ENCODE measurements at places on chromosomes 13 and 19.

GRCh38 chr13:72820156-72820897, 38.4 kb downstream of the PIBF1 start:
- DNase-seq, result no peak

- DNase-seq, result no peak
Measured at GRCh38 chr13:97615266-97615665, 181.3 kb downstream of the RAP2A start.

DNA sequence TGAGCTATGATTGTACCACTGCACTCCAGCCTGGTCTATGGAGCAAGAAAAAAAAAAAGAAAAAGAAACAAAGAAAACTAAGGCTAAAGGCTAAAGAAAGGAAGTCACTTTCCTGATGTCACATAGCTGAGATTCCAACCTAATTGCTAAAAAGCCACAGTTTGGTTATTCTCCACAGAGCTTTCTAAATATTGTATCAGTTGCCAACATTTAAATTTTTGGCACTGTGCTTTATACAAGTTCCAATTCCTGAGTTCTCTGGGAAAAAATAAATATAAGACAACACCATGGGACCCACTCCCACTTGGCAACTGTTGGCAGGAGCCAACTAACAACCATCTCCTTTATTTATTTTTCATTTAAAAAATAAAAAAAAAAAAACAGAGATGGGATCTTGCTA, 11.2 kb upstream of the LYPD3 start:
- DNase-seq, result no peak

- DNase-seq, result no peak
Measured at GRCh38 chr19:19711934-19712828, 20.7 kb downstream of the ZNF14 start.

DNA sequence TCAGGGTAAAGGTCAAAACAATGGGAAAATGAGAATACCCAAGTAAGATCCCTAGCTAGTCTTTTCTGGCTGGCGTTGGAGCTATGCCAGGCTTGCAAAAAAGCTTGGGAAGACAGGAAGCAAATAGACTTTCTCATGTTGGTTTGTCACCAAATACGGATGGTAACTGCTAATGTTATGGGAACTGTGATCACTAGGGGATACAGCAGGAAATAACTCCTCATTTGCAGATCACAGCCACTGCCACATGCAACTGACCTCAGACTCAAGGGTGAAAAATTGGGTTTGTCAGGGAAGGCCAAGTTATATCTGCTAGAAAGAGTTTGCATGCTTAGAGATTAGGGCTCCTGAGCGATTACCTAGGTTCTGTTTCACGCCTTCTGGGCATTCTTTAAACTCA, 162.9 kb downstream of the NHLRC3 start:
- DNase-seq, result peak; percentile 34

Data from left cardiac atrium (tissue), 4 donors.